ENCODE measurements at places on chromosomes 6 and 20. TPM values are rescaled to one million over a fixed set of nuclear protein-coding genes. Genes with fewer than 3 reads are reported as not detected.
A peak's percentile ranks its signal among the peaks of the same experiment; 100 is the strongest.

GRCh38 chr20:55528482-55528881 lies 476.8 kb downstream of the CBLN4 start:
- no peak for DNase-seq

GRCh38 chr6:138107078-138107751 lies at the start of gene PERP:
TSS of gene PERP (minus strand) at chr6:138107419. CDS start at chr6:138107340, 79 bp downstream.
- DNase-seq = peak; percentile 84

Gene NKAIN4
- total RNA-seq = 5.0 TPM

GRCh38 chr6:52284131-52284459 lies 447 bp downstream of the MCM3 start:
- DNase-seq = no peak

DNA sequence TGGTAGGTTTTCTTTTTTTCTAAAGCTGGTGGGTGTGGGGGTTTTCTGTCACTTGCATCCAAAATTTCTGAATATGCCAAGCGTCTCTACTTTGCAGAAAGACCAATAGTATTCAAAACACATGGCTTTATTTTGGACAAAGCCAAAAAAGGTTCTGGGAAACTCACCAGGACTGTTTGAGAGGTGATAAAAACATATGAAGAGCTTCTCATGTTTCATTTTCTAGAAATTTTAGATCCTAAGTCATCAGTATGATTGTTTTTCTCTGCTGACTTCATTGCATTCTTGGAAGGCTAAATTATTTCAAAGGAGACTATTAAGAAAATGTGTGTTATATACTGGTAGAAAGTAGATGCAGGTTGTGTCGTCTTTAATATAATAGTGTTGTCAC lies 51.3 kb downstream of the GCLC start:
- no peak for DNase-seq

GRCh38 chr20:3730803-3731672 lies 1.4 kb upstream of the HSPA12B start:
- no peak for DNase-seq

DNA sequence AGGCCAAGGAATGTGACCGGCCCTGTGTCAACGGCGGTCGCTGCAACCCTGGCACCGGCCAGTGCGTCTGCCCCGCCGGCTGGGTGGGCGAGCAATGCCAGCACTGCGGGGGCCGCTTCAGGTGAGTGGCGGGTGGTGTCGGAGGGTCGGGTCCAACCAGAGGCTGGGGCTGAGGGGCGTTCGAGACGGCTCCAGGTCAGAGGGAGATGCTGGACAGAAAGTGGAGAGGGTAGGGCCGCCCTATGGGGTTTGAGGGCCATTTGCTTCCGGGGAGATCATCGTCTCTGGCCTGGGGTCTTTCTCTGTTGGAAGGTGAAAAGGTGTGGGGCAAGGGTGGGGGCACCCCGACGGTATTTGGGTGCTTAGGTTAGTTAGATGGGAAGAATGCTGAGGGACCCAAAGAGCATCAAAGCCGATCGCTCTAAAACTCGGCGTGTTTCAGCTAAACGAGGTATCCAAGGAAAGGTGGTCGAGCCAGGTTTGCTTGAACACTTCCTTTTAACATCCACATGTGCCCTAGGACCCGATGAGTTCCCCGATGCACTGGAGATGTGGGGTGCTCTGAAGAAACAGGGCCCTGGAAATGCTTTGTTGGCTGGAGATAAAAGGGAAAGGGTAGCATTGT lies 691 bp downstream of the ATRN start:
- no peak for DNase-seq

- DNase-seq = no peak
Observed at GRCh38 chr6:124143435-124143834, 339.8 kb downstream of the NKAIN2 start.

DNA sequence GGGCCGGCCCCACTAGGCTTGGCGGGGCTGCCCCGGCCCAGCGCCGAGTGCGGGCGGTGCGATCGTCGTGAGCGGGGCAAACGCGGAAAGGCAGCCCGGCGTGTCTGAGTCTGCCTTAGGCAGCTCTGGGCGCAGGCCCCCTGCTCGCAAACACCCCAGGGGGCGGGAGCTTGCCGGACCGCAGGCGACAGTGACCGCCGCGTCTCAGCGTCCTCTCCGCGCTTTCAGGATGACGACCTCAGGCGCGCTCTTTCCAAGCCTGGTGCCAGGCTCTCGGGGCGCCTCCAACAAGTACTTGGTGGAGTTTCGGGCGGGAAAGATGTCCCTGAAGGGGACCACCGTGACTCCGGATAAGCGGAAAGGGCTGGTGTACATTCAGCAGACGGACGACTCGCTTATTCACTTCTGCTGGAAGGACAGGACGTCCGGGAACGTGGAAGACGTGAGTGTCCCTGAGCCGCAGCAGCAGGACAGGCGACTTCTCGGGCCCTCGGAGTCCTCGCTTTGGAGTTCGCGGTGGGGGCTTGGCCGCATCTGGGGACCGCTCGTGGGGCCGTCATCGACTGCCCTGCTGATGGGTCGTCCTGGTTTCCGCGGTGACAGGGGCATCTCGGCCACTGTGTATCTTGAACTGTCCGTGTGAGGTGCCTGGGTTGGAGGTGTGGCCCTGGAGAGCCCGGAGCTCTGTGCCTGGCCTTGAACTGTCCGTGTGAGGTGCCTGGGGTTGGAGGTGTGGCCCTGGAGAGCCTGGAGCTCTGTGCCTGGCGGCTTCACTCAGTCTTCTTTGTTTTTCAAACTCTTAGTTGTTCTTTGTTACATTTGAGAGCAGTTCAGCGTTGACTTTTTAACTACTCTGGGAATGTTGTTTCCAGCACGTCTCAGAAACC lies 786 bp downstream of the ADRM1 start:
- DNase-seq = no peak

DNA sequence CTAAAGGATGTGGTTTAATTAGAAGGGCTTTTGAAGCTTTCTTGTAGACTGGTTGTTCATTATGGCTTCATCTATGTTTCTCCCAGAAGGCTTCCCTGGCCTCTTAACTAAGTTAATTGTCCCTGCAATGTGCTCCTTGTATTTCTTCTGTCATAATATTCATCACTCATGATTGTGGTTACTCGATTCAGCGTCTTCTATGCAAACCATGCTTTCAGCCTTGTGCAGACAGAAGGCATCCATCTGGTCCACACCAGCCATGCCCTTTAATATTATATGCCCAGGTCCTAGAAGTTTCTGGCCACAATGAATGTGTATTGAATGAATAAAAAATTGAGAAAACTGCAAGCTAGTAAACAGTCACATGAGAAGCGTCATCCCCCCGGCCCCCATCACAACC lies 163.2 kb downstream of the KHDC1L start:
- no peak for DNase-seq

Gene CCN6
- not detected for total RNA-seq

- peak; percentile 25 for DNase-seq
Observed at GRCh38 chr20:16222859-16223411, 350.3 kb downstream of the KIF16B start.

DNA sequence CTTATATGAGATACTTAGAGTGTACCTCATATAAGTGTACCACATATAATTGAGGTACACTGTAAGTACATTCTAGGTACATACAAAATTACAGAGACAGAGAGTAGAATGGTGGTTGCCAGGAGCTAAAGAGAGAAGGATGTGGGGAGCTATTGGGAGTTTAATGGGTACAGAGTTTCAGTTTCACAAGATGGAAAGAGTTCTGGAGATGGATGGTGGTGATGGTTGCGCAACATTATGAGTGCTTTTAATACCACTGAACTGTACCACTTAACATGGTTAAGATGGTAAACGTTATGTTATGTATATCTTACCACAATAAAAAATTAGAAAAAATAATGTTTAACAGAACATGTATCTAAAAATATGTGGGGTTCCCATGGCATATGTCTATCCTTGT lies 69.4 kb downstream of the PRND start:
- no peak for DNase-seq

Measured in Caki2 (cell line).